ENCODE measurements at places on chromosomes 6 and 20.

- DNase-seq = no peak
Observed at GRCh38 chr20:62773845-62774714, 22.2 kb upstream of the MRGBP start.

DNA sequence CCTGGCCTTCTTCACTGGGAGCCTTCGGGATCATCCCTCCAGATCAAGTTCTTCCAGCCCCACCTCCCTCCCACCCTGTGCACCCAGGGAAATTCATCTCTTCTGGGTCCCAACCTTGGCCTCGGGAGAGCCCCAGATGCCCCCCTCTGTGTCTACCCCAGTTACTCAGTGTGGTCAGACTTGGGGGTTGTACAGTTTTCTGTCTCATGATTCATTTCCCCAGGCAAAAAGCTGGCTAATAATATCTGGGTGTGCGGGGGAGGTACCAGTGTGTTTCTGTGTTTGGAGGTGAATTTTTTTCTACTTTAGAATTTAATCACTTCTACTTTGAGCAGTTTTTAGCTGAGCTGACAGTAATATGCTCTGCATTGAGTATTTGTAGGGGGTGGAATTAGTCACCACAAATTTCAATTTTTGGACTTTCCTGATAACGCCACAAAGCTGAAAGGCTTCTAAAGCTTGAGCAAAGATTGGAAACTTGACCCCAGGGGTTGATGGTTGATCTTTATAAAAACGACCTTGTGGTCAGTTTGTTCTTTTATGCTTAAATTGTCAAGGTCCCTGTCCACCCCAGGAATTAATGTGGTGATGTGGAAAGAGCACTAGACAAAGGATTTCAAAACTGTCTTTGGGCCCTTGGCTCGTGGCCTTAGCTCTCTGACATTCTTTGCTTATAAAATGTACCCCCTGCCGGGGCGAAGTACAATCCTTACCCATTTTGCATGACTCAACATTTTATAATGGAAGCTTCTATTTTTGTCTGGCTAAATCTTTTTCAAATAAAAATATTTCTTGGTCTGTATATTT, 284.7 kb upstream of the TAB2 start:
- peak; percentile 90 for DNase-seq

DNA sequence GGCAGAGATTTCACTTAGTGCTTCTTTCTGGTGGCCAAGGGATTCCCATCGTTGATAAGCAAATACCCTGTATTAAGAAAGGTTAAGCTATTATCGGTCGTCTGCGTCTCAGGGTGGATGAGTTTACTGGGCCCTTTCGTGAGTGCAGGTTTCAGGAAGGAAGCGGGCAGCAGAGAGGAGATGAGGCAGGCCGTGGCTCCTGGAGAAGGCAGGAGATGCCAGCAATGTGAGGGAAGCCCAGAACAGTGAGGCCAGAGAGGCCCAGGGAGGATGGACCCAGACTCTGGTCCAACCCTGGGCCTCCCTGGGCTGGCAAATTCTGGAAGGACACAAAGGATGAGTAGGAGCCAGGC, 11.2 kb downstream of the TFEB start:
- DNase-seq = no peak

DNA sequence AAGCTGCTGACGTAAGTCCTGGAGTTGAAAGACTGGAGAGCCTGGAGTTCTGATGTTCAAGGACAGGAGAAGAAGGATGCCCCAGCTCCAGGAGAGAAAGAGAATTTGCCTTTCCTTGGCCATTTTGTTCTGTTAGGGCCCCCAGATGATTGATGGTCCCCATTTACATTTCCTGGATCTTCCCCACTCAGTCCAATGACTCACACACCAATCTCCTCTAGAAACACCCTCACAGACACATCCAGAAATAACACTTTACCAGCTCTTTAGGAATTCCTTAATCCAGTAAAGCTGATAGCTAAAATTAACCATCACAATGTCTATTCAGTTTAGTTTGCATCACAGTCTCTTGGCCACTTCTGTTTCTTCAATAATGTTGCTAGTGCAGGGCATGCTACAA, 260.2 kb upstream of the IRAK1BP1 start:
- no peak for DNase-seq

DNA sequence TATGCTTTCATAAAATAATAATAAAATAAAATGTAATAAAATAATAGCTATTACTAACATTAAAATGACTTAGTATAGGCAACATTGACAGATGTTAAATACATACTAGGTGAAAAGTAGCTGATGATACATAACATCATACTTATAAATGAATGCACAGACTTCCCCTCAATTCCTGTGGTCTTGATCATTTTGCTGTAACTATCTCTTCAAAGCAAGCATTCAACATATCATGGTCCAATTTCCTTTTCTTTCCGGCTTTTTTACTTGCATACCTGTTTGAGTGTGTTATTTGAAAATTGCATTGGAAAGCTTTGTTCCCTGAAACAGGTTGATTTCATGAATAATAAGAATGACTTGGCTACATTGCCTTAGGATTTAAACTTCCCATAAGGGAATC, 309.3 kb downstream of the HDGFL1 start:
- no peak for DNase-seq

- no peak for DNase-seq
Observed at GRCh38 chr6:150273457-150274309, 95.1 kb upstream of the IYD start.

- no peak for DNase-seq
Observed at GRCh38 chr6:91097364-91097763, 510.5 kb upstream of the MAP3K7 start.

- DNase-seq = no peak
Observed at GRCh38 chr6:130037207-130037811, 18.9 kb downstream of the L3MBTL3 start.

Data from stimulated activated effector memory CD8-positive, alpha-beta T cell treated with anti-CD3 and anti-CD28 coated beads, Interleukin-12 subunit alpha, Interleukin-12 subunit beta, amount 100 ng/mL, for 72 hours (primary cell).